ENCODE measurements at places on chromosomes 4 and X.

- DNase-seq: no peak
Measured at GRCh38 chrX:11664211-11665167, 1.2 kb downstream of the ARHGAP6 start.

DNA sequence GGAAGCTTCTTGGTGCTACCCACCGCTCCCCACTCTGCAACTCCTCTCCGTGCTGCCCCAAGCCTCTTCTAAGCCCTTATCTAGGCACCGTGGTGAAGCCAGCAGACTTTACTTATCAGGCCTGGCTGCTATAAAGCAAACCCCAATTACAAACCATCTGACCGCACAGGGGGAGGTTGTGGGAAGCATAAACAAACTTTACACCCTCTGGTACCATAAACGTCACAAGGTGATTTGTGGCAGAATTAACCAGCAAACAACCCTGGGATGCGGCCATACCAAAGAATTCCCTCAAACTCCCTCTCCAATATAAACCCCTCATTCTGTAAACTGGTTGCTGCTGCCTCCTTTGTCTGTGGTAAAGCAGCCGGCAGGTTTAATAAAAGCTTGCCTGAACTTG, 55.2 kb downstream of the MAGEC2 start:
- DNase-seq: no peak

DNA sequence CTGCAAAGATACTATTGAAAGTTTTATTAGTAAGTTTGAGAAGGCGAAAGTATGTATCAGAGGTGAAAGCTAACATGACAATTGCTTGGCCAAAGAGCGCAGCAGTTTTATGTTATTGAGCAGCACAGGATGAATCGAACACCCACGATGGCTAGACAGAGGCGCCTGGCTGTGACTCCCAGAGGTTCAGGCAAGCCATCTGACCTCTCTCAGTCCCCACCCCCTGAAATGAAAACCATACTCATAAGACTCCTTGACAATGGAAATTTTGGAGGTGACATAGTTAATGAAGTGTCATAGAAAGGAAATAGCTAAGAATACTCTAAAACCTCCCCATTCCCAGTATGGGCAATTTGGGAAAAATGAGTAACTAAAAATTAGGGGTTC, 70.6 kb downstream of the MGST2 start:
- no peak for DNase-seq

GRCh38 chrX:63747331-63747730, 37.7 kb downstream of the ARHGEF9 start:
- no peak for DNase-seq

GRCh38 chr4:158208963-158209640, 1.2 kb upstream of the TMEM144 start:
- DNase-seq: no peak

Data from stimulated activated CD4-positive, alpha-beta T cell treated with anti-CD3 and anti-CD28 coated beads, Interleukin-4, amount 100 ng/mL, for 24 hours (primary cell).